Left forelimb (tissue), 1 donor: ENCODE measurements at places on chromosomes 2 and 18.

DNA sequence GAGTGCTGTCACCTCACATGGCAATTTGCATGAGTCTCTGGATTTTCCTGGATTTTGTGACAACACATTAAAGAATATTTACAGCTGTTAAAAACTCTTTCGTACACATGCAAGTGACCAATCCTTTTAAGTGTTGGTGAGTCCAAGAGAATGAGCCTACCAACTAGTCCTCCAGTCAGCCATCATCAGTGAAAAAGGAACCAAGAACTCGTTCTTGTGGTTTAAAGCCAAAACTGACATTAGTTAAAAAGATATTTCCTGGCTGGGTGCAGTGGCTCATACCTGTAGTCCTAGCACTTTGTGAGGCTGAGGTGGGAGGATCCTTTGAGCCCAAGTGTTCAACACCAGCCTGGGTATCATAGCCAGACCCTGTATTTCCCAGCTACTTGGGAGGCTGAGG lies 215.4 kb upstream of the ITGA4 start:
- DNase-seq = no peak

GRCh38 chr18:79458131-79458838 lies 62.6 kb downstream of the NFATC1 start:
- DNase-seq = no peak

DNA sequence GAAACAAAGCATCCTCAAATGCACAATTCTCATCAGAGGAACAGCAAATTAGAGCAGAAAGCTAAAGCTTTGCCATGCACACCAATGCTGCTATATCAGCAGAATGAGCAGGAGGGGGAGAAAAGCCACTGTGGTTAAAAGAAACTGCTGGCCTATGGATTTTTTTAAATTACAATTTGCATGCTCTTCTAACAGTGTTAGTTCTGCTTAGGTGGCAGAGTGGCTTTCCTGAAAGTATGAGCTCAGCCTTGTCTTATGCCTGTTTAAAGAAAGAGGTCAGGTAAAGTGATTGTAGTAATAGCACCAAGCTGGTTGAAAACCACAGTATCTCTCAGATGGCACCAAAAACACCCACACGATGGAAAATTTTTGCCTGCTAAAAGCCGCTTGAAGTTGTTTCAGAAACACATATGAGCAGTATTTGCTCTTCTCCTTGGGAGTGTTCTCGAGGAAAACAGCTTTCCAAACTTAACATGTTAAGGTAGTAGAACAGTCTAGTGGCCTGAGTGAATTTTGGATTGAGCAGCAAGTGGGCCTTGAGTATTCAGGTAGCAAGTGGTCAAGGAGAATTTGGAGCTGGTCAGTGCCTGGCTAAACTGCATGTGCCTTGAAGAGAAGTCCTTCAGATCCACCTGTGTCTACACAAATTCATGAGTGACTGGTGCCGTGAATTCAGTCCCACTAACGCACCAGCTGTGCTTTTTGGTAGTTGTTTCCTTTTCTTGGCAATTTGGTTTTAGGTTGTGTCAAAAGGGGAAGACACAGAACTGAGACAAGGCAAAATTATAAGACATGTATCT lies 19.6 kb upstream of the NDUFV2 start:
- DNase-seq = no peak

GRCh38 chr2:102082571-102083392 lies 59.8 kb upstream of the IL1R1 start:
- no peak for DNase-seq

DNA sequence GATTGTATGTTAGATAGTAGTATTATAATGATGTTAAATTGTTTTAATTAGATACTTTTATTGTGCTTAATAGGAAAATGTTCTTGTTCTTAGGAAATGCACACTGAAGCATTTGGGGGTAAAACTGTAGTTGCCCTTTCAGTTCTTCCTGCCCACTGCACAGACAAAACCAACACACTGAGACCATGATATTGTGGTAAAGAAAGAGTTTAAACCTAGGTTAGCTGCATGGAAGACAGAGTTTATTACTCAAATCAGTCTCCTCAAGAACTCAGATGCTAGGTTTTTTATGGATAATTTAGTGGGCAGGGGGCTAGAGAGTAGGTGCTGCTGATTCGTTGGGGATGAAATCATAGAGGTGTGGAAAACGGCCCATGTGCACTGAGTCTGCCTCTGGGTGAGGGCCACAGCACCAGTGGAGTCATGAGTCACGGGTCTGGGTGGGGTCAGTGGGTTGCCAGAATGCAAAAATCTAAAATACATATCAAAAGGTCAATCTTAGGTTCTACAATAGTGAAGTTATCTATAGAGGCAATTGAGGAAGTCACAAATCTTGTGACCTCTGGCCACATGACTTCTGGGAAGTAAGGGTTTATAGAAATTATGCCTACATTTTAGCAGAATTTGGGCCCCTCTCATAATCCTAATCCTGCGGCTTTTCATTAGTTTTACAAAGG lies 283.4 kb upstream of the FBXO11 start:
- no peak for DNase-seq
